ENCODE measurements at places on chromosomes 7 and 10. TPM values are rescaled to one million over a fixed set of nuclear protein-coding genes. Genes with fewer than 3 reads are reported as not detected.
A peak's percentile ranks its signal among the peaks of the same experiment; 100 is the strongest.

Gene SFTPA2
- not detected for total RNA-seq

GRCh38 chr10:54010337-54010933, 790.6 kb downstream of the PCDH15 start:
- no peak overlapping the region for H3K27ac ChIP-seq
- no peaks in the 10 kb centered on the region for H3K27me3 ChIP-seq
- no peaks in the 10 kb centered on the region for H3K36me3 ChIP-seq
- H3K4me1 ChIP-seq, result no peaks in the 10 kb centered on the region

- no peak overlapping the region for H3K4me3 ChIP-seq
- no peaks in the 10 kb centered on the region for H3K27me3 ChIP-seq
- DNase-seq, result no peak
- no peak overlapping the region for H3K27ac ChIP-seq
- H3K36me3 ChIP-seq, result no peaks in the 10 kb centered on the region
Measured at GRCh38 chr7:30997316-30997715, 33.6 kb downstream of the GHRHR start.

DNA sequence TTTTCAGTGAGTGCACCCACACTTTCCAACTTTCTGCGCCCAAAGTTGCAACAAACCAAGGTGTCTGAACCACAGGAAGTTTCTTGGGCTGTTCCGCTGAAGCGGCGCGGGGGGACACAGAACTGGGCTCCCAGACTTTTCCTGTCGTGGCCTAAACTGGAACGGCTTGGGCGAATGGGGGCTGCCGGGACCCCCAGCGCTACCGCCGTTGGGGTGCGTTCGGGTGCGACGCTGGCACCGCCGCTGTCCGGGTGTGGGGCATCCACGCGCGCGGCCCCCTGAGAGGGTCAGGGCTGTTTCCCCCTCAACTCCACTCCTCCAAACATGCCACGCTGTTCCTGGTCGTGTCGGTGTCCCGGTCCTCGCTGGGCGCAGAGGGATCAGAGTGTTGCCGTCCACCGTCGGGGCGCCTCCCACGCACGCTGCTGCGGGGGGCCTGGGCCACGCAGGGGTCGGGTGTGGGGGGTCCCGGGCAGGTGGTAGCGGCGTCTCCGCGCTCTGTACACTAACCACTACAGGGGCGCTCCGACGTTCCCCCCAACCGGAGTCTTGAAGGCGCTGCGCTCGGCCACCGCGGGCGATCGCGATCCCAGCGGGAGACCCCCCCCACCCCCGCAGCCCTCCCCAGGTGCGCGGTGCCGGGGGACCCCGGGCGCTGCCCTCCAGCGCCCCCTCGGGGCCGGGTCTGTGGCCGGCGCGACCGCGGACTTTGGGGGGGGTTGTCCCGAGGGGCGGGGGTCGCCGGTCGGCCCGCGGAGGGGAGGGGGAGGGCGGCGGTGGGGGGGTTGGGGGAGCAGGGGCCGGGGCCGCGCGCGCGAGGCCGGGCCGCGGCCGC, 2.2 kb upstream of the CUX1 start:
- H3K27me3 ChIP-seq, result no peaks in the 10 kb centered on the region
- no peaks in the 10 kb centered on the region for H3K36me3 ChIP-seq
- H3K4me3 ChIP-seq, result peak overlapping the region; percentile 92
- peaks cover 24% of the 10 kb centered on the region for H3K4me1 ChIP-seq
- DNase-seq, result no peak

Gene LRMDA
- 34.9 TPM for total RNA-seq

DNA sequence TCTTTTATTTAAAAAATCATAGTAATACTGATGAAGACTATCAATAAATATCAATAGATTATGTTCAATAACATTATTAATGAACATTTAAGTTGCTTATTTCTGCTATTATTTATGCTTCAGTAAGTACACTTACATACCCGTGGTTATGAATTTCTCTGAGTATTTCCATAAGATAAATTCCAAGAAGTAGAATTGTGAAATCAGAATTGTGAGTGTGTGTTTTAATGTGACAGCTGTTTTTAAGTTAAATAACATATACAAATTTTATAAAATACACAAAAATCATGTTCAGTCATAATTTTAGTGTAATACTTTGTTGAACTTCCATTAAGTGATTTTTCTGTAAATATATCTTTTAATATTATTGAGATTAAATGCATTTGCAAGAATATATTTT, 37.5 kb upstream of the SEMA3E start:
- DNase-seq, result no peak
- H3K4me1 ChIP-seq, result no peaks in the 10 kb centered on the region
- no peak overlapping the region for H3K27ac ChIP-seq
- no peaks in the 10 kb centered on the region for H3K27me3 ChIP-seq
- no peaks in the 10 kb centered on the region for H3K36me3 ChIP-seq

DNA sequence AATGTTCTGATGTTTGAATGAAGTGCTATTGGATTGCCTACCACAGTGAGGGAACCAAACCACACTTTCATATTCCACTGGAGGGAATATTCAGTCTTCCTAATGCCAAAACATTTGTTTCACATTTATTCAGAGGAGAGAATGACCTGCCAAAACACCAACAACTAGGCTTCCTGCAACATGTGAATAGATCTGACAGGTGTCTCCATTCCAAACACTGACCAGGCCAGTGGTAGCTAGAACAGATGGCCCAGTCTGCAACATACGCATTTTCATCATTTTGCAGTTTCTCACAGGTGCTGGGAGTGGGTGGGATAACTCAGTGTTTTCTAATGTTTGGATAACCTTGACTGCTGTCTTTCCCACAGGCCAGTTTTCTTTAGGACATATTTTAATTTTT, 110.0 kb downstream of the RELN start:
- no peaks in the 10 kb centered on the region for H3K4me1 ChIP-seq
- DNase-seq, result no peak
- no peak overlapping the region for H3K27ac ChIP-seq
- no peaks in the 10 kb centered on the region for H3K27me3 ChIP-seq
- H3K36me3 ChIP-seq, result no peaks in the 10 kb centered on the region
- no peak overlapping the region for H3K4me3 ChIP-seq

DNA sequence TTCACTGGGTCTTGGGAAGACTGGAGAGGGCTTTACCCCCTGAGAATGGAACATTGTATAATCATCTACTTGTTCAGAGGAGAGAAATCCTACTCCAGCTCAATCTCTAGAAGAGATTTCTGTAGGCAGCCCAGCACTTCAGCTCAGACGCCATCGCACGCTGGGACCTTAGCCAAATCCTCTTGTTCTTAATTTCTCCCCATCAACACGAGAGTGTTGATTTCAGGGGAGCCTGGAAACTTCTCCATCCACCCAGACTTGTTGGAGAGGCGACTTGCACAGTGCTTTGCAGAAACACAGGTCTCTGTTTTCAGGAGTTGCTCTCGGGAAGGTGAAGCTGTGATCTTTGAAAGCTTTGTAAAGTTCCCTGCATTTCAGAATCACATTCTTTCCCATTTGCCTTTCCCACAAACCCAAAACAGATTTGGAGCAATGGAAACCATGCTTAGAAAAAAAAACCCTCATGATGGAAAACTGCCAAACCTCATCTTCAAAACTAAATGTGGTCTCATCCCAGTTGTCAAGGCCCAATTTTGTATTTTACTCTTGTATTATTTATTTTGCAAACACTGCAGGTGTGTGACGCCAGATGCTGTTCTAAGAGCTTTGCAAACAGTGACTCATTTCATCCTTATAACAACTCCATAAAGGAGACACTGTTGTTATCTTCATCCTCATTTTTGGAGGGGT, 60.9 kb downstream of the CALML3 start:
- no peaks in the 10 kb centered on the region for H3K36me3 ChIP-seq
- H3K27ac ChIP-seq, result no peak overlapping the region
- no peak overlapping the region for H3K4me3 ChIP-seq
- DNase-seq, result no peak
- H3K27me3 ChIP-seq, result no peaks in the 10 kb centered on the region

DNA sequence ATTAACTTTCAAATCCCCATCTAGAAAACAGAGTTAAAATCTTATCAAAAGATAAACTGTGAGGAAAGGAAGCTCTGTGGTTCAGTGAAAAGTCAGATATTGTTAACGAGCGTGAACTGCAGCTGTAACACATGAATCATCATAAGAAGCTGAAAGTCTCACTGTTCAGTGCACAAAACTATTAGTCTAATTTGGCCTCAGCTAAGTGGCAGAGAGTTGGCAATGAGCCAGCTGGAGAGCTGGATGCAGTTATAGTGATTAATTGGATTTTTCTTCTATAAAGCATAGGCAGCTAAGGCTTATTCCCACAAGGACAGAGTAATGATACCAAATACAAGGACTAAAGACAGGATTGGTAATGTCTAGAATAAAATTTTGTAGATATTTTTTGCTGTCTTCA, 101.1 kb upstream of the ABCB5 start:
- H3K27ac ChIP-seq, result no peak overlapping the region
- no peaks in the 10 kb centered on the region for H3K36me3 ChIP-seq
- no peak overlapping the region for H3K4me3 ChIP-seq
- H3K27me3 ChIP-seq, result no peaks in the 10 kb centered on the region
- no peaks in the 10 kb centered on the region for H3K4me1 ChIP-seq

Gene BTBD16
- not detected for total RNA-seq

GRCh38 chr10:102455893-102456471, 4.6 kb upstream of the C10orf95 start:
- no peak overlapping the region for H3K4me3 ChIP-seq
- no peak overlapping the region for H3K27ac ChIP-seq
- peaks cover 14% of the 10 kb centered on the region for H3K4me1 ChIP-seq
- peaks cover 10% of the 10 kb centered on the region for H3K36me3 ChIP-seq

Gene GPR26
- not detected for total RNA-seq

GRCh38 chr10:110600487-110601101, 33.1 kb downstream of the SMC3 start:
- peaks cover 100% of the 10 kb centered on the region for H3K36me3 ChIP-seq
- no peak overlapping the region for H3K4me3 ChIP-seq
- H3K27ac ChIP-seq, result no peak overlapping the region
- H3K4me1 ChIP-seq, result no peaks in the 10 kb centered on the region

GRCh38 chr7:20744954-20745446, 41.7 kb downstream of the SP8 start:
- no peaks in the 10 kb centered on the region for H3K27me3 ChIP-seq
- H3K36me3 ChIP-seq, result no peaks in the 10 kb centered on the region
- DNase-seq, result no peak
- no peak overlapping the region for H3K27ac ChIP-seq

- no peaks in the 10 kb centered on the region for H3K4me1 ChIP-seq
- no peaks in the 10 kb centered on the region for H3K36me3 ChIP-seq
- peaks cover 22% of the 10 kb centered on the region for H3K27me3 ChIP-seq
- no peak overlapping the region for H3K27ac ChIP-seq
- no peak overlapping the region for H3K4me3 ChIP-seq
Measured at GRCh38 chr10:131574363-131574706, 262.8 kb upstream of the TCERG1L start.

DNA sequence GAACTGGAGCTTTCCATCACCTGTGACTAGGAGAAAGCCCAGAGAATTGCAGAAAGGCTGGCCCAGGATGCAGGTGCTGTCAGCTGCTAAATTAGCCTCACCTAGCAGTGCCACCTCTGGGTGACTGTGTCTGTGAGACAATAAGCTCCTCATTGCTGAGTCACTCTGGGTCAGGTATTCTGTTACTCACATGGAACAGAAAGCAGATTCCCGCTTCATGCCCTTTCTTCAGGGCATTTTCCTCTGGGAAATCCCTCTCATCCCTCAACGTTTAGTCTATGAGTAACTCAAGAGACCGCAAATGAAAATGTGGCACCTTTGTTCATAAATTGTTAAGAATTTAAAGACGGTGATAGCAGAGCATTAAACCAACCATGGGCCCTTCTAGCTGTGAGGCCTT, 184.0 kb downstream of the ADAM12 start:
- H3K4me1 ChIP-seq, result no peaks in the 10 kb centered on the region
- no peak overlapping the region for H3K4me3 ChIP-seq
- H3K27ac ChIP-seq, result no peak overlapping the region
- no peaks in the 10 kb centered on the region for H3K27me3 ChIP-seq
- H3K36me3 ChIP-seq, result no peaks in the 10 kb centered on the region
- DNase-seq, result no peak

Gene CRHR2
- total RNA-seq, result 0.29 TPM

DNA sequence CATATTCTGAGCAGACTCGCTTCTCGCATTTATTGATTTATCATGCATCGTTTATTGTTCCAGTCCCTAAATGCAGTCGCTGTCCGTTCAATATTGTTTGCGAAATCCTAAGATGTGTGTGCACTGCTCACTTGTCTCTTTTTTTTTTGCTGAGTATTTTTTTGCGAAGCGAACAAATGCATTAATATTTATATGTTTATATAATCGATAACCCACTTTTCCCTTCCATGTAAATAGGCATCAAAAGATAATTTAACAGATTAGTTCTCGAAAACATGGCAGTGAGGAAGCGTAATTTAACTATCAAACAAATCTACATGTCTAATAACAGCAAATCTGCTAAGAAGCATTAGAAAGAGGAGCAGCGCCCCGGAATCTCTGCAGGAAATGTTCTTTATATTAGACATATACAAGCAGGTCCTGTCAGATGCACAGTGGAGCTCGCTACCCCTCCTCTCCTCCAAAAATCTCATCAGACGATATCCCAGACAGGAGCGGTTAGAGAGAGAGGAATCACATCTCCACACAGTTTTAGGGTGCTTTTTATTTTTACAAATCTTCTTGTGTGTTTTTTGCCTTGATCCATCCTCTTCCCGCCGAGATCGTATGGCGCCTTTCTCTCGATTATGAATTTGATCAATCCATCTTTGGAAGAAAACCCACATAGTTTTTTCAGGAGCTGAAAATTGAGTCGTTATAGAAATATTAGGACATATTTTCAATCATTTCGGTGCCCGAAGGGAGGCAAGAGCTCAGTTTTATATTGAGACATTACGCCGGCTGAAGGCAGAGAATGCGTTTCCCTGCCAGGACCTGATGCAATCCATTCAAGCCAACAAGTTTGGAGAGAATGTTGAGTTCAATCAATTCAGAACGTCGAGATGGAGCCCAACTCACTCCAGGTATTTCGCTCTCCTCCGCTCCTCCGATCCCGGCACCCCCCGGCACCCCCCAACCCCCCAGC, at the start of gene ARID5B:
ARID5B (plus strand) TSS at position 871 of the 964 bp plus-strand sequence; CDS start at position 882, 11 bp downstream.
- DNase-seq, result no peak
- peaks cover 49% of the 10 kb centered on the region for H3K4me1 ChIP-seq
- peak within 1 kb of the TSS; percentile 98 for H3K27ac ChIP-seq
- peak within 1 kb of the TSS; percentile 66 for H3K4me3 ChIP-seq

Gene SUGCT
- total RNA-seq, result 11.6 TPM

DNA sequence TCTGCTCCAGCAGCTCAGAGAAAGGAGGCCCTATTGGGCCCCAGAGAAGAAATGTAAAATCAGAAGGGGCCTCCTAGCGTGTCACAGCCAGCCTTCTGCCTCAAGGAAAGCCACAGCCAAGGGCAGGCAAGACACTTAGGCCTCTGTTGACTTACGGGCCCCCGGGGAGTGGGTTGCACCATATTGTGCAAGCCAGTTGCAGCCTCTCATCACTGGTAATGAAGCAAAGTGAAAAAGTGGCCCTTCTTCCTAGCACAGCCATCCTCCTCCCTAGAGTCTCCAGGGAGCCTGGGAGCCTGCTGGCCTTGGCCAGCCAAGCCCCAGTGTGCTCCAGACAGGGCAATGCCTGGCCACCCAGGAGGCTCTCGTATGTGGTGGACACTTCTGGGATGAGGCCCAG, 56.2 kb upstream of the GDF10 start:
- no peaks in the 10 kb centered on the region for H3K36me3 ChIP-seq
- no peaks in the 10 kb centered on the region for H3K4me1 ChIP-seq
- H3K27ac ChIP-seq, result no peak overlapping the region

Gene TMEM184A
- 0.23 TPM for total RNA-seq
